ENCODE measurements at places on chromosomes 1 and 21. TPM values are rescaled to one million over a fixed set of nuclear protein-coding genes. Genes with fewer than 3 reads are reported as not detected.
A peak's percentile ranks its signal among the peaks of the same experiment; 100 is the strongest.

- no peak for DNase-seq
- peaks cover 11% of the 10 kb centered on the region for H3K4me1 ChIP-seq
- no peak overlapping the region for H3K27ac ChIP-seq
- H3K27me3 ChIP-seq: peaks cover 6% of the 10 kb centered on the region
Measured at GRCh38 chr1:172477741-172478140, 33.9 kb upstream of the PIGC start.

GRCh38 chr1:18549906-18550305 lies 69.2 kb downstream of the KLHDC7A start:
- DNase-seq: no peak

DNA sequence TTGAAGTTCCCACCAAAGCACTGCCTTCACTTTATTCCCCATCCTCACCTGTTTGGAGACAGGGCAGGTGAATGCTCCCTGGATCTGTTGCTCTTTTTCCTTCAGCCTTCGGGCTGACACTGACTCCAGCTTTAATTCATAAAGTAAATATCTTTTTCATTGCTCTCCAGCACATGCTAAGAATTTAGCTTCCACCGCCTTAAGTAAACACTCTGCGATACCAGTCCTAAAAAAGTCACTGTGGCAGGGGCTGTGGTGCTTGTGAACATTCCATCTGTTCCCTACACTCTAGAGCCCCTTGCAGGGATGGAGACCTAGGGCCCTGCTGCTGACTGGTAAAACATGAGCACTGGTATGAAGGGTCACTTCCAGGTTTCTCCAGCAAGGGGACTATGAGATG lies 896 bp upstream of the PLA2G2A start:
- DNase-seq: no peak
- no peaks in the 10 kb centered on the region for H3K4me1 ChIP-seq
- H3K27ac ChIP-seq: no peak overlapping the region
- H3K36me3 ChIP-seq: no peaks in the 10 kb centered on the region

DNA sequence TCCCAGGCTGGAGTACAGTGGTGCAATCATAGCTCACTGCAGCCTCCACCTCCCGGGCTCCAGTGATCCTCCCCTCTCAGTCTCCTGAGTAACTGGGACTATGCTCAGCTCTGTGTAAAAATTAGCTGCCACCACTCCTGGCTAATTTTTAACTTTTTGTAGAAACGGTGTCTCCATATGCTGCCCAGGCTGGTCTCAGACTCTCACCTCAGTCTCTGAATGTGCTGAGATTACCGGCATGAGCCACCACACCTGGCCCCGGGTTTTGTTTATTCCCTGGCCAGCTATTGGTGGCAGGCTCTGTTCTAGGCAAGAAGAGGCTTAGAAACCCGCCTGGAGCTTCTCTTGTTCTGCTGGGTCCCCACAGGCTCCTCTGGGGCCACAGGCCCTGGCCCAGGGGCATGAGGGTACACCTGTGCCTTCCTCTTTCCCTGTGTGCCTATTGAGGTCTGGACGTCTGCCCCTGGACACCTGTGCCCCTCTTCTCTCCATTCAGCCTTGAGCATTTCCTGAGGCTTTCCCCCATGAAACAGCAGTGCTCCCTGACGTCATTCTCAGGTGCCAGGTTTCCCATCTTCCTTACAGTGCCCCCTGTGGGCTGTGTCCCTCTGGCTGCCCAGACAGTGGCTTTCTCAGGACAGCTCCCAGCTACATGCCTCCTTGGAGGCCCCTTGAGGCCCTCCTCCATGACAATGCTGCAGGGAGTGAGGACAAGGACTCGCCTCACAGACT lies 57.5 kb downstream of the PCP4 start:
- no peaks in the 10 kb centered on the region for H3K27me3 ChIP-seq
- no peak for DNase-seq
- no peak overlapping the region for H3K27ac ChIP-seq
- H3K4me1 ChIP-seq: no peaks in the 10 kb centered on the region

DNA sequence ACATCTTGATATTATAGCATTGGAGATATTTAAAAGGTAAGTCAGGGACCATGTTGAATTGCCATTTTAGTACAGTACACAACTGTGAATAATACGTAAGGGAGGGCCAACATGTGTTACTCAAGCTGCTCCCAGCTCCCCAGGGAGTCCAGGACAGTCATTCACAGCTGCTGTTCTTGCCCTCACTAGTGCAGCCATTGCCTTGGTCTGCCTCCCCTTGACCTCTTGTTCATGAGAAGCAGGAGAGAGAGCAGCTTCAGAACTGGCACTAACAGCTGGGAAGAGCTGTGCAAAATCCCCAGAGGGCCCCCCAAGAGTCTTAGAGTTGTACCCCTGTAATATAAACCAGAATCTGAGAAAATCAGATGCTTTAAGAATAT lies 16.4 kb downstream of the TCEANC2 start:
- peaks cover 2% of the 10 kb centered on the region for H3K4me1 ChIP-seq
- no peaks in the 10 kb centered on the region for H3K27me3 ChIP-seq

DNA sequence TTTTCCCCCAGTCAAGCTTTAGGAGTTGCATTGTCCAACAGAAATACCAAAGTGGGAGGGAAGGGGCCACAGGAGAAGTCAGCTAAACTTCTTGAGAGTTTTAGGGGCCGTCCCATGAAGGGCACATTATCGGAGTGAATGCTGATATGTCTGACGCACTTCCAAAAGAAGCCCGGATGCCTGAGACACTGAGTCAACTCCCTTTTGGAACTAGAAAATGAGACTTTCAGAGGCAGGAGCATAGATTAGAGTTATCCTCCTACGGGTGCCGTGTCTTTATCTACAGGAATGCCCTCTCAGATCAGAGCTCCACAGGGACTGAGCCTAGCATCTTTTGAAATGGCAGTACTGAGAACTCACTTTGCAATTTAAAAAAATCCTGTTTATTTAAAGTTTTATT lies 13.1 kb downstream of the ACTN2 start:
- H3K4me1 ChIP-seq: no peaks in the 10 kb centered on the region
- H3K36me3 ChIP-seq: no peaks in the 10 kb centered on the region
- no peak overlapping the region for H3K4me3 ChIP-seq
- H3K27me3 ChIP-seq: peaks cover 17% of the 10 kb centered on the region
- H3K27ac ChIP-seq: no peak overlapping the region

GRCh38 chr1:44134071-44134920 lies 7.1 kb downstream of the KLF18 start:
- H3K27me3 ChIP-seq: peaks cover 8% of the 10 kb centered on the region
- no peak for DNase-seq
- no peak overlapping the region for H3K27ac ChIP-seq

DNA sequence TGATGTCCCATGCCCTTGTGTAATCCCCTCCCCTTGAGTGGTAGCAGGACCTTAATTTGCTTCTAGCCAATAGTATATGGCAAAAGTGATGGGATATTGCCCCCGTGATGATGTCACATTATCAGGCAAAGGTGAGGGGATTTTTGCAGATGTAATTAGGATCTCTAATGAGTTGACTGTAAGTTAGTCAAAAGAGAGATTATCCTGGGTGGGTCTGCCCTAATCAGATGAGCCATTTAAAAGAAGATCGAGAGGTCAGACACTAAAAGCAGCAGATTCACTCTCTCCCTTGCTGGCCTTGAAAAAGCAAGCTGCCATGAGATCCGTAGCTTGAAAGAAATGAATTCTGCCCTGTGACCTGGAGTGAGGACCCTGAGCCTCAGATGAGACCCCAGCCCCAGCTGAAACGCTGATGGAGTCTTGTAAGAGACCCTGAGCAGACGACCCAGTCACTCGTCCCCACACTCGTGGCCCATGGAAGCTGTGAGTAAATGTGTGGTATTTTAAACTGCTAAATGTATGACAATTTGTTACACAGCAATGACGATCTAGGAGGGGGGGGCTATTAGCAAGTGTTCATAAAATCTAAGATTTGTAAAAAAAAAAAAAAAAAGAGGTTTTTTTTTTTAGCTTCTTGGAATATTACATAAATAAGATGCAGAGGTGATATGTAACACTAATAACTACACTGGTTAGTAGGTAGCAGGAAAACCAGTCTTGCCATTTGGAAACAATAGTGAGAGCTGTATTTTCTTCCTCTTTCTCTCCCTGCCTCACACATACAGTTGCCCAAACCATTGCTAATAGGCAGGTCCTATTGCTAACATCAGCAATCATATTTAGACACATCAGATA lies 50.3 kb upstream of the TARBP1 start:
- no peaks in the 10 kb centered on the region for H3K36me3 ChIP-seq
- no peaks in the 10 kb centered on the region for H3K27me3 ChIP-seq
- peaks cover 27% of the 10 kb centered on the region for H3K4me1 ChIP-seq
- peak; percentile 15 for DNase-seq

DNA sequence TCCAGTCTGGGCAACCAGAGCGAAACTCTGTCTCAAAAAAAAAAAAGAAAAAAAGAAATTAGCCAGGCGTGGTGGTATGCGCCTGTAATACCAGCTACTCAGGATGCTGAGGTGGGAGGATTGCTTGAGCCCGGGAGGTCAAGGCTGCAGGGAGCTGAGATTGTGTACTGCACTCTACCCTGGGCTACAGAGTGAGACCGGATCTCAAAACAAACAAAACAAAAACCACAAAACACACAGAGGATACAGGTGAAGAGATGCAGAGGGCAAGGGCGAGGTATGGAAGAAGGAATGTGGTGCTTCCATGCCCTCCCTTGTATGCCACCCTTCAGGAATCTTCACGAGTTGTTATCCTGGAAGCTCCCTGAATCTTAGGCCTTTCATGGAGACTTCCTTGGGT lies 68.5 kb downstream of the NDUFS5 start:
- no peak overlapping the region for H3K27ac ChIP-seq
- peaks cover 7% of the 10 kb centered on the region for H3K4me1 ChIP-seq
- no peak for DNase-seq
- H3K36me3 ChIP-seq: no peaks in the 10 kb centered on the region
- H3K27me3 ChIP-seq: peaks cover 2% of the 10 kb centered on the region

DNA sequence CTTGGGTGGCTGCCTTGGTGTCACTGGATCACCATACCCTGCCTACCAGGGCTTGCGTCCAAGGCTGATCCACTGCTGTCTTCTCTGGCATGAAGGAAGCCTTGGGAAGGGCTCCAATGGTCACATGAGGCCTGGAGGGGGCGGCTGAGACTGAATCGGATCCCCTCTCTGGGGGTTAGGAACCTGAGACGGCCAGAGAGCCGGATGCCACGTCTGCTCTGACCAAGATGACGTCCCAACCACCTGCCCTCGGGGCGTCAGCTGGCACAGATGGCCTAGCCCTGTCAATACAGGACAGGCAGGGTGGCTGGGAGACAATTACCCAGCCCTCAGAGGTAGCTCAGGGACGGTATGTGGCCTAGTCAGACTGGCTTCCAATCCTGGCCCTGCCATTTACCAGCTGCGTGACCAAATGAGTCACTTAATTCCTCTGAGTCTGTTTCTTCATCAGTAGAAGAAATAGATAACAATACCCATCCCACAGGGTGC lies 5.4 kb downstream of the TRIM62 start:
- H3K4me3 ChIP-seq: no peak overlapping the region
- no peaks in the 10 kb centered on the region for H3K27me3 ChIP-seq
- H3K4me1 ChIP-seq: peaks cover 24% of the 10 kb centered on the region

- H3K27ac ChIP-seq: no peak overlapping the region
- peaks cover 27% of the 10 kb centered on the region for H3K27me3 ChIP-seq
- H3K4me1 ChIP-seq: peaks cover 4% of the 10 kb centered on the region
- H3K4me3 ChIP-seq: no peak overlapping the region
- DNase-seq: no peak
Measured at GRCh38 chr1:13889495-13889894, 189.5 kb downstream of the PRDM2 start.

DNA sequence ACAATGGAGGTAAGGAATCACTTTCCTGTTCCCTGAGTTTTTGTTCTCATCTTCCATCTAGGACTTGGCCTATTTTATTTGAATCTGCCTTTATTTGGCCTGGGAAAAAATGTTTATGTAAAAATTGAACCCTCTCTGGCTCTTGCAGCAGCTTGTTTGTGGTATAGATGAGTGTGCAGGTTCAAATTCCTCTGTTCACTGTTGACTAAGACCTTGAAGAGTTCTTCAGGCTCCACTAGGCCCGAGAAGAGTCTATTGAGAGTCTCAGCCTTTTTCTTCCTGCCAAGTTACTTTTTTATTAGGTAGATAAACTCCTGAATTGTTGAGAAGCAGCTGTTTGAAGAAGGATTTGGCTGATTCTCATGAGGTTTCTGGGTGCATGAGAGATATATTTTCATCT lies 248.8 kb upstream of the ADGRL2 start:
- H3K4me3 ChIP-seq: no peak overlapping the region
- H3K36me3 ChIP-seq: no peaks in the 10 kb centered on the region
- no peaks in the 10 kb centered on the region for H3K27me3 ChIP-seq

DNA sequence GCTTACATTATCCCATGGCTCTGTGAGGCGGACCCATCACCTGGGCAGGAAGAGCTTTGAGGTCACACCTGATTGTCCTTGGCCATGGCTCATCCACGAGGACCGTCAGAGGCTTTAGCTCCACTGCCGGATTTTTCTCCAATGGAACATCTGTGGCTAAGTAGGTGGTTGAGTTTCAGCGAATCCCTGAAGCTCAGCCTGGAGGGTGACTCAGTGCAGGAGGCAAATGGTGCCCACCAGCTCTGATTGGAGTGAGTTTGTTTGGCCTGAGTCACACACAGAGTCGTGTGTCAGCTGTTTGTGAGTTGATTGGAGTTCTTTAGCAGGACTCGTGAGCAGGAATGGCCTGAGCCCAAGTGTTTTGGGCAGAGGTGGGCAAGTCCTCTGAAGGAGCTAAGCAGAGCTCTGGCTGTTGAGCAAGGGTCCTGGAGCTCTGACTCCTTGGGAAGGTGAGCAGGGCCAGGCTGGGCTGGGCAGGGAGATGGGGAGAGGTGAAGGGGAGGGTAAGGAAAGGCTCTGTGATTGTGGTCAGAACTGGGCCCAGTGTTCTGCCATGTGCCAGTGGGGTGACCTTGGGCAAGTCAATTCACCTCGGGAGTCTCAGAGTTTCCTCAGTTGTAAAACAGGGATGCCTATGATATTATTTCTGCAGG lies 2.0 kb downstream of the SLC6A17 start:
- no peak overlapping the region for H3K27ac ChIP-seq
- H3K27me3 ChIP-seq: peaks cover 63% of the 10 kb centered on the region
- H3K36me3 ChIP-seq: no peaks in the 10 kb centered on the region
- peaks cover 3% of the 10 kb centered on the region for H3K4me1 ChIP-seq

DNA sequence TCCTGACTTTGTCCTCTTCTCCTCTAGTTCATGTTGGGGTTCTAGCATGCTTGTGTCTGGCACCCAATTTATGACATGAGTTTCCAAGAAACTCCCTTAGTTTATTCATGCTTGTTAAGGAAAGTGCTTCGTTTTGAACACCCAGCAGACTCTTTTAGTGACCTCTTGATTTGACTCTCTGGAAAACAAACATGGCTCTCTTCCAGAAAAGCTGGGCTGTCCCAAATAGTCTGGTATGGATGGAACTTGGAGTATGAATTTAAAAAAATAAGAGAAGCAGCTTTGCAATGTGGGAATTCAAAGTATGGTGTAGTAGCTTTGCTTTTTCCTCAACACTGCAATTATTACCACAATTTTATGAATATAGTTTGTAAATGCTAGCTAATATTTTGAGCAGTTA lies 143.4 kb upstream of the C8B start:
- DNase-seq: no peak
- H3K4me1 ChIP-seq: no peaks in the 10 kb centered on the region
- H3K36me3 ChIP-seq: no peaks in the 10 kb centered on the region

The CYP4X1 gene
- not detected for total RNA-seq

The CLCA1 gene
- total RNA-seq: not detected

The HRNR gene
- total RNA-seq: not detected

Measured in activated naive CD8-positive, alpha-beta T cell treated with anti-CD3 and anti-CD28 coated beads, Interleukin-2, amount 10 ng/mL, durations not matched to agents 7 days and 5 days (primary cell).